ENCODE measurements at places on chromosomes 6 and 20.
A peak's percentile ranks its signal among the peaks of the same experiment; 100 is the strongest.

- no peak for DNase-seq
Observed at GRCh38 chr6:90158936-90159335, 137.7 kb downstream of the BACH2 start.

DNA sequence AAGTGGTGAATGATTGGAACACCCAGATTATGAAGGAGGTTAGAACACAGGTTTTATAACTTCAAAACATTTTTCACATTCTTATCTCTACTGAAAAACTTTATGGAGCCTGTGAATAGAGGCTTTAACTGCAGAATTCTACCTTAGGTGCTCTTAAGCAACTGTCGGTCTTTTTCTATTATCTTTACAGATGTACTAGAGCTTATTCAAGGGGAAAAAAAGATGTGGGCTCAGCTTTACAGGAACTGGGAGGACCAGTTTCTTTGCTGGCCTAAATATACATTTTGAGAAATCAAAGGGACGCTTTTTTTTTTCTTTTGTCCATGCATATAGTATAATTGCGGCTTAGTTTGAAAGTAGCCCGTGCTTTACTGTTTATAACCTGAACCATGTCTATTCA lies 58.9 kb downstream of the UST start:
- DNase-seq = no peak

- DNase-seq = no peak
Observed at GRCh38 chr6:129141499-129141898, 258.6 kb downstream of the LAMA2 start.

DNA sequence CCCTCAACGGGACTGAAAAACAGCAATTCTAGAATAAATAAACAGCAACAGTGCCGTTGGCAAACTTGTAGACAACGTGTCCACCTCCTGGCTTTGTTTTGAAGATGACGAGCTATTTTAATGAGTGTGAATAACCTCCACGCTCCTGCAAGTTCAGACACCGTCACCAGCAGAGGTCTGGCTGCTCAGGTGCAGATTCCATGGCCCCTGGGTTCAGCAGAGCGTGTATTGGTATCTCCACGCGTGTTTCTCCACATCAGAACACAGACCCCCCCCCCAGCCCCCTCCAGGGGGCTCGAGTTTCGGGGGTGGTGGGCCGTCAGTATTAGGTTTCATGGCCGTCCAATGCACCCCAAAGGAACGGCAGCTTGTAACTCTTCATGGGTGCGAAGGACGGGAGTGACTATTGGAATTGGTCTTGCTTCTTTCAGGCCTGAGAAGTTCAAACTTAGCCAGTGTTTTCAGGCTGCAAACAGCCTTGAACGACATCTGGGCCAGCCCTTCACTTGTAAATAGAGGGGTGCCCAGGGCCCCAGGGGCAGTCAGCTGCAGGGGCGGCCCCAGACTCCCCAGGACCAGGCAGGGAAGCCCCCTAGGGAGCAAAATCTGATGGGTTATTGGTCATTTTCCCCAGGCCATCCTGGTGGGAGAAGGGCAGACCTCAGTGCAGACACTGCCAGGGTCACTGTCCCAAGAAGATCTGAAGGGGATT lies 308.6 kb downstream of the TAF4 start:
- no peak for DNase-seq

- DNase-seq = no peak
Observed at GRCh38 chr6:33206027-33206863, 1.8 kb downstream of the HSD17B8 start.

DNA sequence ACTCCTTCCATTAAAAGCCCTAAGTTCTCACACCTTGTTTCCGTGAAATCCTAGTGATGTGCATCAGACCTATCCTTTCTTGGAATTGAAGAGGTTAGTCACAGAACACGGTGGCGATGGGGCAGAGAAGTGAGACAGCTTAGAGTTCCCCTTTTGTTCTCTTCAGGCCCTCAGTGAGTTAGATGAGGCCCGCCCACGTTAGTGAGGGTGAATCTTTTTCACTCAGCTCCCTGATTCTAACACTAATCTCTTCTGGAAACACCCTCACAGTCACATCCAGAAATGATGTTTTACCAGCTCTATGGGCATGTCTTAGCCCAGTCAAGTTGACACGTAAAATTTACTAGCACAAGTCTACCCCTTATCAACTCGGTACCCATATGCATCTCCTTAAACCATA lies 172.7 kb upstream of the NOX3 start:
- no peak for DNase-seq

GRCh38 chr6:142112451-142113061 lies 20.2 kb upstream of the GJE1 start:
- no peak for DNase-seq

DNA sequence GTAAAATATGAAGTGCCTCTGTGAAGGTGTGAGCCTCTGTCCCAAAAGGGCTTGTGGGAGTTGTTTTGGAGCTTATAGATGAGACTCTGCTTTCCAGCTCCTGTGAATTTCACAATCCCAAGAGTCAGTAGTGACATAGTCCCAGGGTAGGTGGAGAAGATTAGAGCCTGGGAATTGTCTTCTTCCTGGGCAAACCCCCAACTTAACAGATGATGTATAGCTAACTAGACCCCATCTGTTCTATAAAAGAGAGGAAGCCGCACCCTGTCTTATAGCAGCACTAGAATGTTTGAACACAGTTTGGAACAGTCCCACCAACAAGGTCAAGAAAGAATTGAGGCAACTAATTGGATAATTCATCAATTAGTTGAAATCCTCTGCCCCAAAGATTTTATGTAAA lies 294.7 kb downstream of the ZNF217 start:
- no peak for DNase-seq

- DNase-seq = no peak
Observed at GRCh38 chr6:155126727-155127439, 131.8 kb downstream of the TIAM2 start.

- DNase-seq = no peak
Observed at GRCh38 chr6:139490482-139490881, 116.0 kb upstream of the CITED2 start.

GRCh38 chr20:58378704-58379103 lies 10.3 kb upstream of the VAPB start:
- DNase-seq = no peak

GRCh38 chr6:16372029-16372776 lies 133.8 kb downstream of the GMPR start:
- DNase-seq = no peak

GRCh38 chr20:57951549-57951948 lies 241.7 kb upstream of the PMEPA1 start:
- DNase-seq = no peak

DNA sequence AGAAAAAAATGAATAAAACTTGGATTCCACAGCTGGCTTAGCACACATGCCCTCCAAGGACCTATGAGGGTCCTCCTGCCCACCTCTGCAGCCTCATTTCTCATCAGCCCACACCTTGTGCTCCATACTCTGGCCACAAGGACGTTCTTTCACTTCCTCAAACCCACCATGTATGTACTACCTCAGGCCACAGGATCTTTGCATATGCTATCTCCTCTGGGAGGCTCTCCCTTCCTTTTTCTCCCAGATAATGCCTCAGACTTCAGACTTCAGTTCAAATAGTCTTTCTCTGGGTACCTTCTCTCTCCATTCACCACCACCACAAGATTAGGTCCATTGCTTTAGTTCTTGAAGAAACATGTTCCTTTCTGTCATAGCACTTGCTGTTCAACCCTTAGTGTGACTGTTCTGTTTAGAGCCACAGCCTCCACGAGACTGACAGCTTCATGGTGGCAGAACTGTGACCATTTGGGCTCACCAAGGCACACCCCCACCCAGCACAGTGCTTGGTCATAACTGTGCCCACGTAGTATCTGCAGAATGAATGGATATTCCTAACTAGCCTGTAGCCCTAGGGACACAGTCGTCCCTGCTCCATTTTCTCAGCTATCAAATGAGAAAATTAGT lies 146.7 kb upstream of the LRFN2 start:
- DNase-seq = no peak

GRCh38 chr6:20432692-20433091 lies 31.0 kb downstream of the E2F3 start:
- no peak for DNase-seq

DNA sequence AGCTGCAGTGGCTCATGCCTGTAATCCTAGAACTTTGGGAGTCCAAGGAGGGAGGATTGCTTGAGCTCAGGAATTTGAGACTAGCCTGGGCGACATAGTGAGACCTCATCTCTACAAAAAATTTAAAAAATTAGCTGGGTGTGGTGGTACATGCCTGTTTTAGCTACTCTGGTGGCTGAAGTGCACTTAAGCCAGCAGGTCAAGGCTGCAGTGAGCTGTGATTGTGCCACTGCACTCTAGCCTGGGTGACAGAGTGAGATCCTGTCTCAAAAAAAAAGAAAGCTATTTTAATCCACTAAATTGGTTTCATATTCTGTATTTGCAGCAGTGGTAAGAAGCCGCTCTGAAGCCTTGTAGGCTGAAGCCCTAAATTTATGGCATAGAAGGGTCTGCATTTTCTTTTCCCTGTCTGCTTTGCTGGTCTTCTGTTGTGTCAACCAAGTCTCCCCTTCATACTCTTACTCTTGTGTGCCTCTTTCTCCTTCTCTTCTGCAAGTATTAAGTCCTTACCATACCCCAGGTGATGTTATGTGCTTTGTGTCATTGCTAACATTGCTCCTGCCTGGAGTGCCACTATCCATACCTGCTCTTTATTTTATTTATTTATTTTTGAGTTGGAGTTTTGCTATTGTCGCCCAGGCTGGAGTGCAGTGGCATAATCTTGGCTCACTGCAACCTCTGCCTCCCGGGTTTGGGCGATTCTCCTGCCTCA lies 70.9 kb downstream of the MYO6 start:
- no peak for DNase-seq

DNA sequence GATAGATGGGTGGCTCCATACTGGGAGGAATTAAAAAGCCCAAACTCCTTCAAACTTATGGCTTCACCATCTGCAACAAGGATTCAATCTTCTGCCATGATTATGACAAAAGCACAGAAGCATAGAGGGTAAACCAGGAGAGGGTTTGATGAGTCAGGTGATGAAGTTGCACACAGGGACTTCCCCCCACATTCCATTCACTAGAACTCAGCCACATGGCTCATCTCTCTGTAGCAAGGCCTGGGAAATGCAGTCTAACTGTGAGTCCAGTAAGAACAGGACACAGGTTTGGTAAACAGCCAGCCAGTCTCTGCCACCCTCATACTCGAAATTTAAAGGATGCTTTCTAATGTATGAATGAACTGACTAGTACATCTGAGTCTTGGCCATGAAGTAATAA lies 142.9 kb downstream of the HIVEP2 start:
- DNase-seq = no peak

GRCh38 chr6:63964366-63964765 lies 328.8 kb downstream of the PHF3 start:
- DNase-seq = peak; percentile 14

DNA sequence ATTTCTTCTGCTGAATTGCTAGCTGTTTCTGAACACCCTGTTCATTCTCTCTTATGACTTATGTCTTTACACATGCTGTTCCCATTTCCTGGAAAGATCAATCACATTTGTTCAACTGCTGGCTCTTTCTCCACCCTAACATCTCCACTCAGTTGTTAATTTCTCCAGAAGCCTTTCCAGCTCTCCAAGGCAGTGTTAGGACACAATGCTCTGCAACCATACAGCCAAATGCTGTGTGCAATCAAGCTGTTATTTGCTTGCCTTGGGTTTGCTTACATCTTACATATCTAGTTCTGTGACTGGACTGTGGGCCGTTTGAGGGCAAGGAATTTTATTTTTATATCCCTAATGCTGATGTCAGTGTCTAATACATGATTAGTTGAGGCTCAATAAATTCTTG lies 24.2 kb upstream of the CITED2 start:
- no peak for DNase-seq

- DNase-seq = peak; percentile 28
Observed at GRCh38 chr20:4147319-4147718, 132.0 kb upstream of the RNF24 start.

GRCh38 chr6:170172825-170173256 lies 118.0 kb downstream of the DLL1 start:
- DNase-seq = peak; percentile 37

- DNase-seq = no peak
Observed at GRCh38 chr20:52789716-52790115, 182.4 kb upstream of the TSHZ2 start.

GRCh38 chr20:33034901-33035492 lies 3.5 kb downstream of the BPIFB6 start:
- no peak for DNase-seq

DNA sequence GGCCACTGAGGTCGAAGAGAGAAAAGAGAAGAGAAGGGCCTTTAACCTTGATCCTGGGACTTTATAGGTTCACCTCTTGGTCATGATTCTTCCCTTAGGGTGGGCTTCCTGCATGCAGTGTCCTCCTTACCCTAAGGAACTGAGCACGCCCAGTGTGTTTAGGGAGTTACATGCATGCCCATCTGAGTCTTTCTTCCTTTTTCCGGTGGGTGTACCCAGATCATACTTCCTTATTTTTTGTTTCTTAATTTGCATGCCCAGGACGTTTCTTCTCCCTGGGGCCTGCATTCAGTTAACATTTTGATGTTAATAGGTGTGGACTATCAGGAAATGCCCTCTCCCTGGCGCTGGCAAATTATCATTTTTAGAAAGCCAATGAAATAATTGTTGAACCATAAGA lies 91.5 kb downstream of the HTR1B start:
- no peak for DNase-seq

DNA sequence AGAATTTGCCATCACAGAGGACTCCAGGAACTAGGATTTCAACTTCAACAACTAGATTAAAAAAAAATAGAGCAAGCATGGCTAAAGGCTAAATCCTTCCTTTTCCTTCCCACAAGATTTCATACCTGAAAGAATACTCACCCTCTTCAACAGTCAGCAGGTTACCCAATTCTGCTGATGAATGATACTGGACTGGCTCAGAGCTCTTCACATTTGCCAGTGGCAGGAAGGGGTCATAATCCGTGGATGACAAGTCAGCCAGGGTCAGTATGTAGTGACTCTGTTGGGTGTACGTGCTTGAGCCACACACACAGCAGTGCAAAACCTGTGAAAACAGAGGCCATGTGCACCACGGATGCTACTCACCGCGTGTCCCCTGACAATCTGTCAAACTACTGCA lies 152.9 kb downstream of the INSM1 start:
- no peak for DNase-seq

DNA sequence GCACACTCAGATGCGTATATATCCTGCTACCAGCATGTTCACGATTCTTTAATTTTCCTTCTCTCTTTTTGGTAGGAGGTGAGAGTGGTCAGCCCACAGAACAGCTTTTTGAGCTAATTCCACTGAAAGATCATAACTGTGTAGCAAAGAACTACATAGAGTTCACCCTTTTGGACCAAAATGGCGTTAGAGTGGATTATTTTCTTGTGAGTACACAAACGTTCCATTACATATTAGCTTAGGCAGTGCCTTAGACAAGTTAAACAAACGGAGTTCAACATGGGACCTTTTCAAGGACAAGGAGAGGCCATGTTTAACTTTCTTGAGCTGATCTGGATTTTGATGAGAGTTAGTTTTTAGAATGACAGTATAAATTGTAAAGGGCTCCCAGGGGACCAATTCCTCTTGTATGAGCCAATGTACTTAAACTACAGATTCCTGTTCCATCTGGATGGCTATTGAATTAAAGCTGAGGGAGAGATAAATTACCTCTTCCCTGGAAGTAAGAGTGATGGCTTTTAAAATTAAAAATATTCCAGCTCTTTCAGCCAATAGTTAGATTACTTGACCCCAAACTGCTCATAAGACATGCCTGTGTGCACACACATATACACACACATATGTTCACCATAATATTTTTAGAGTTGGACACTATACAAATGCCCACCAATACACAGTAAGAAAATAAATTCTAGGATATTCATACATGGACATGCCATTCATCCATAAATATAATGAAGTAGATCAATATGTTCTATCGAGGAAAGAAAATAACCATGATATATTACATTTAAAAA lies 25.6 kb upstream of the ARMH2 start:
- DNase-seq = no peak
